ENCODE measurements at places on chromosomes 5 and 9.

GRCh38 chr9:78654324-78654723 lies 357.4 kb downstream of the PSAT1 start:
- no peak for DNase-seq

GRCh38 chr9:134419684-134420076 lies 93.4 kb downstream of the RXRA start:
- no peak for DNase-seq

DNA sequence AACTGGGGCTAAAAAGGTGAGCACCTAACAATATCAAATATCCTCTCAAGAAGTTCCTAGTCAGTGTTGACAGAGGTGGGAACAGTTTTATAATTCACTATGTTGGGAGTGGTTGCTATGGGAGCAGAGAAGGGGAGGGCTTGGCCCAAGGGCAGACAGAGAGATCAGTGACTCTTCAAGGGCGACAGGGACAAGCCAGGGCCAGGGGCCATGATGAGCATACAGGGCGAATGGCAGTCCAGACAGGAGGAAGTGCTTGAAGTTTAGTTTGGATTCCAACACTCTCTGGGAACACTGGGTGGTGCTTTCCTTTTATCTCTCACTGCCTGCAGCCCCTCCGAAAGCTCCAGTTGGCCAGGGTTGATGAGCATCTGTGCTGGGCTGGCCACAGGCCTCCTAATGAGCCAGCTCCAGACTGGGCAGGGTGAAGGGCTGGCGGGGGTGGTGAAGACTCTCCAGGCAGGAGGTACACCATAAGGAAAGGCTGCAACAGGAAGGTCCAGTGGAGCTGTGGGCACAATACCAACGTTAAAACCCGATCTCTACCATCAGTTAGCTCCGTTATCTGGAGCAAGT lies 111.3 kb downstream of the TMEM174 start:
- no peak for DNase-seq

DNA sequence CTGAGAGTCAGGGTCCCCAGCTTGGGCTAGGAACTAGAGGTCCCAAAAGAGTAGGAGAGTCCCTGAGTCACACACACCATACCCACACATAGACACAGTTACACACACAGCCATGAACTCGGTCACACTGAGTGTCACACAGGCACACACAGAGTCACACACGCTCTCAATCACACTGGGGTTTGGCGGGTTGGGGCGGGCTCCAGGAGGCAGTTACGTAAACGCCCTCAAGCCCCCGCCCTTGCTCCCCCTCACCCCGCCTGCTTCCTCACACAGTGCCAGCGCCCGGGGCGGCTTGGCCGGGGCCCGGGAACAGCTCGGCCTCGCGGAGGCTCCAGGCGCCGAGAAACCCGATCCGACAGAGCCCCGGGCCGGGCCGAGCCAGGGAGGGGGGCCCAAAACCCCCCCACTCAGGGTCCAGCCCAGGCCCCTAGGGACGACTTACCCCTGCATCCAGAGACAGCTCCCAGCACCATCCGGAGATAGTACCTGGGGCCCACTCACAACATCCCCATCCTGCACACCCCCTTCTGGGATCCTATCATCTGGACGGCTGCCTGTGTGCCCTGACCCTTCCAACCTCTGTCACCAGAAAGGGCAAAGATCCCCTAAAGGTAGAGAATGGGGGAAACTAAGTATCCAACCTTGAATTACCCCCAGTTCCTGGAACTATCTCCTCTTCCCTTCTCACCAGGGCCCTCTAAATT lies 3.5 kb upstream of the CNTFR start:
- no peak for DNase-seq

- DNase-seq = no peak
These were observed 50.5 kb upstream of the TNFSF15 start for GRCh38 chr9:114856215-114856941.

GRCh38 chr9:134161647-134162046 lies 2.7 kb downstream of the RNU6ATAC start:
- DNase-seq = no peak

GRCh38 chr5:151214614-151215545 lies 9.0 kb downstream of the CCDC69 start:
- no peak for DNase-seq

DNA sequence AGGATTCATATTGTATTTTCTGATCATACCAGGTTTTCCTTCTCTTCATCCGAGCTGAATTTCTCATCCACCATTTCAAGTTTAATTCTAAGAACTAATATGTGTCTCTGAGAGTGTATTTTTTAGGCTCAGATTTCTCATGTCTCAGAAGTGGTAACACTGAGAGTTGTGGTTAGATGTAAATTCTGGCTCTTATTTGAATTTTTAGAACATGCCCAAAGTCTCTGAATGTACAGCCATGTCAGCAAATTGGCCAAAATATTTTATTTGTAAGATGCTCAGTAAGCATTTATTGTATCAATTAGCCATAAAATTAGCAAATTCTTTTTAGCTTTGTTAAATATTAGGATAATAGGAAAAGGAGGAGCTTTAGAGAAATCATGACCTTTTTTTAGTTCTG lies 16.6 kb downstream of the SV2C start:
- no peak for DNase-seq

- DNase-seq = no peak
These were observed 64.9 kb upstream of the ECM2 start for GRCh38 chr9:92600462-92601261.

DNA sequence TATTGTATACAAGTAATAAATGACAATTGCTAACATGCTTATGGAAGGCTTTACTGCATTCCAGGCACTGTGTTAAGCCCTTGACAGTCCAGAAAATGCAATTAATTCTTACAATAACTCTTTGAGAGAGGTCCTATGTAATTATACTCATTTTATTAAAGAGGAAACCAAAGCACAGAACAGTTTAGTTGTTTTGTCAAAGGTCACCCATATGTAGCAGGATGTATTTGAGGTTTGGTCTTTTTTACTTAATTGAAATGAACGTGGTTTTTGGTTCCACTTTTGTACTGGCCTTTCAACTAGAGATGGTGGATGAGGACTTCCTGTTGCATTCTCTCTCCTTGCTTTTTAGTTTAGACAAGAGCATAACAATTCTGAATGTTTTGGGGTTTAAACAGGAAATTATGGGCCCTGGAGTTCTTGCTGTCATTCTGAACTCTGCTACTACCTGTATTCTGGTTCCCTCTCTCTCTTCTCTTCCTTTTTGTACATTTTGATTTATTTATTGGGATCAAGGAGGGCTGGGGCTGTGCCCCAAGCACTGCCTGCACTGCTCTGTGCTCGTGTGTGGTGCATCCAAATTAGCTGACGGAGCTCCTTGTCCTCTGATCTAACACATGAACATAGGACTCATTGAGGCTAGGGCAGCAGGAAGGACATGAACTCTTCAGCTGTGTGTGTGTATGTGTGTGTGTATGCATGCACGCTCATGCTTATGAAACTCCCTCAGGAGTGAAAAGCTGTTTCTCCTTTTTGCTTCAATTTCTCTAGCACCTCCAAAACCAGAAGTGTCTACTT lies 47.4 kb downstream of the SLC28A3 start:
- DNase-seq = no peak

DNA sequence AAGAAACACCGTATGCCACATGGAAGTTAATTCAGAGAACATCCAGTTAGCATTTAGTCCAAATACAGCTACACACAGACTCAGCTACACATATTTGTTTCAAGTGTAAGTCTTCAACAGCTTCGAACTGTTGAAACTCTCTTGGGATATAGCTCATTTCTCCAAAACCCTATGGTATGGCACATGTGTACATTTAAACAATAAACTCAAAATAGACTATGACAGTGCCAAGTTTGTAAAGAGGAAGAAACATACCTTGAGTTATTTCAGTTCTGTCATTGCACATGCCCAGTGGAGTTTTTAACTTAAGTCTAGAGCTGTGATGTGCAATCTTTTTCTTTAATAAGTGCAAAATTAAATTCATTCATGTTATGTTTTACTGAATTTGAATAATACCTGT lies 155.1 kb upstream of the RAI14 start:
- DNase-seq = no peak

GRCh38 chr5:94910721-94911120 lies 292.3 kb downstream of the SLF1 start:
- DNase-seq = no peak

GRCh38 chr9:108766626-108767161 lies 89.1 kb downstream of the ACTL7B start:
- no peak for DNase-seq

GRCh38 chr5:114360357-114360756 lies 1.5 kb upstream of the KCNN2 start:
- no peak for DNase-seq

DNA sequence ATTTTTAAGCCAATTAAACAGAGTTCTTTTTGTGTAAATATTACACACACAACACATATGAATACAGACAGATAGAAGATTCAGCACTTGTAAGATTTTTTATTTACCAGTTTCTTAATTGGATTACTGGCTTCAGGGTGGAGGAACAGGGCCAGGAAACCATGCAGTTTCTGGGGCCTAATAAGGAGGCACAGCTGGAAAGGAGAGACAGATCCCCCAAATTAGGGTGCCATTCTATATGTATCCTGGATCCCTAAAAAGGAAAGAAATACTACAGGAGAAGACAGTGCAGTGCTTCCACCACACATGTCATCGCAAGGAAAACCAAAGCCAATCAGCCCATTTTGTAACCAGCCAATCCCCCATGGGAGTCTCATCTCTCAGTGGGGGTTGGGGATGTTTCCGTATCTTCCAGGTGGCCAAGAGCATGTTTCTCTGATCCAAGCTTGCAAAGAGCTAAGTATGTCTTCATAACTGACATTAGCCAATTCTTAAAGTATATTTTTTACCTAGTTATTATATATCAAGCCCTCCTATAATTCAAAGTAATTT lies 15.8 kb upstream of the ABO start:
- DNase-seq = no peak

GRCh38 chr9:136079916-136080246 lies 15.2 kb downstream of the NACC2 start:
- DNase-seq = no peak

DNA sequence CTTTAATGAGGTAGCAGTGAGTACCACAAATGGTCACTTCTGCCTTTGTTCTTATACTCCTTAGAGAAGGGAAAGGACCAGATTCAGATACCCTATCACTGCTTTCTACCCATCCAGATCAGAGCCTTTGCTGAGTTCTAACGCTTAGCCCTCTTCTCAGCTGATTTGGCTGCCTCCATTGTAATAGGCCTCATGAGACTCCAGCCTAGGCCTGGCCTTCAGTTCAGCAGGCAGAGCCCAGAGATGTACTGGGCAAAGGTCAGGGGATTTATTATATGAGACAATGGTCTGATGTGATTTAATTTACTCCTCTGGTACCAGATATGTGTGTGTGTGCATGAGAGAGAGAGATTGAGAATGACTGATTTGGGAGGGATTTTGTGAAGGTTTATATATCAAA lies 124.7 kb downstream of the GHR start:
- DNase-seq = no peak

DNA sequence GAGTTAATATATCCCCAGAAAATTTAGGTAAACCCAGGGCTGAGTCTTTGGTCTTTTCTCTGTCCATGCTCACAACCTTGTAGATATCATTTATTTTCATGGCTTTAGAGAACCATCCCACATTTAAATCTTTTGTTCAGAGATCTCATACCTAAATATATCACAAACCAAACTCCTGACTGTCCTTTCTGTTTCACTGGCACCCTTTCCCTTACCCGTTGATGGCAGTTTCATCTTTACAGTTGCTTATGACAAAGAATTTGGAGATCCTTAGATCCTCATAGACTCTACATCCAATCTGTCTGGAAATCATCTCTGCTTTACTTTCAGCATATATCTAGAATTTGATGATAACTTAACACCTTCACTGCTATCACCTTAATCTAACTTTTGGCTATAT lies 19.2 kb downstream of the RNF180 start:
- DNase-seq = no peak

GRCh38 chr9:92010705-92011536 lies 60.9 kb upstream of the ROR2 start:
- no peak for DNase-seq

DNA sequence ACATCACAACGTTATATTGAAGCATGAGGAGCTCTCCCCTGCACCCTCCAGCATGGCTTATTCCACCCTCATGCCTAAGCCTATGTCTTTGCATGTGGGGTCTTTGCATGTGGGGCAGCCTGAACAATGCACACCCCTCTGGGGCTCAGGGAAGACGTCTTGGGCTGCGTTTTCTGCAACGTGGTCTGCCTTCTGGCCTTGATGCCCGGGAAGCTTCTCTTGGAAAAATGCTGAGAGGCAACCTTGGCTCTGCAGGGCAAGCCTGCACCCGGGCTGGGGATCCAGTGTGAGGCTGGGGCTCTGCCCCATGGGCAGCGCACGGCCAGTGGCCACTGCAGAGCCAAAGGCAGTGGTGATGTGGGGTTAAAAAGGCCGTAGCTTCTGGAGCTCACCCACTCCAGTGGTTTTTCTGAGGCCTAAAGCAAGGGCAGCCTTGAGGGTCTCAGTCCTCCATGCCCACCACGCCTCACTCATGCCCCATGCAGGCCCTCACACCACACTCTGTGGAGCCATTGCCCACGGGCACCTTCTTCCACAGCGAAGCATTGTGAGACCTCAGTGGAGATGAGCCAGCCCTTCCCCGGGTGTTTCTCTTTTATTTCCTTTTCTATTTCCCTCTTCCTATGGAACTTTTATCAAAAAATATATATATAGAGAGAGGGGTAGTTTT lies 112.2 kb downstream of the MRPL36 start:
- DNase-seq = no peak

DNA sequence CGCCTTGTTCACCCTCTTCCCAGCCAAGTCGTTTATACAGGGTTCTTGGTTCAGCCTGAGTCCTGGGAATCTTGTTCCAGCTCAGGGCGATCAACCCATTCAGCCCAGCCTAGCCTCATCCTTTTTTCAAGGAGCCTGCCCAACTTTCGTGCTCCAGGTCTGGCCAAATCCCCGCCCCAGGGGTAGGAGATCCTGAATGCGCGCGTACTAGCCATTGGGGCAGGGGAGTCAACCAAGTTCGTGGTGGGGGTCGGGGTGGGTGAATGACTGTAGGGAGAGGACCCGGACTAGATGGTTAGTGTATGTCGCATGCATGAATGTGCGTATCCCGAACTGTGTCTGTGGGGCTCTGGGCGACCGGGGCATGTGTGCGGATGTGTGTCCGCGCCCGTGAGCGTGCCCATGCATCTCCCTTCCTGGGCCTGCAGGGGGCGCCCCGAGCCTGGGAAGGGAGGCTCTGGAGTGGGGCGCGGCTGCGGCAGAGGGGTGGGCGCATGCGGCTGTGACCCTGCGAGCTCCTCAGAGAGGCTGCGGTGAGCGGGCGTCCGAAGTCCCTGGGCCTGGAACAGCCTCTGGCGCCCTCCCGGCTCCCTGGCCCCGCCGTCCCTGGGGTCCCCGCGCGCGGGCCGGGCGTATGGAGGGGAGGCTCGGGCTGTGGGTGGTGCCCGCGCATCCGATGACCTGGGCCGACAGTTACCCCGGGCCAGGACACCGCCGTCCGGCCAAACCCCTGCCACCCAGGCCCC lies 8.7 kb downstream of the CCL21 start:
- peak; percentile 74 for DNase-seq

DNA sequence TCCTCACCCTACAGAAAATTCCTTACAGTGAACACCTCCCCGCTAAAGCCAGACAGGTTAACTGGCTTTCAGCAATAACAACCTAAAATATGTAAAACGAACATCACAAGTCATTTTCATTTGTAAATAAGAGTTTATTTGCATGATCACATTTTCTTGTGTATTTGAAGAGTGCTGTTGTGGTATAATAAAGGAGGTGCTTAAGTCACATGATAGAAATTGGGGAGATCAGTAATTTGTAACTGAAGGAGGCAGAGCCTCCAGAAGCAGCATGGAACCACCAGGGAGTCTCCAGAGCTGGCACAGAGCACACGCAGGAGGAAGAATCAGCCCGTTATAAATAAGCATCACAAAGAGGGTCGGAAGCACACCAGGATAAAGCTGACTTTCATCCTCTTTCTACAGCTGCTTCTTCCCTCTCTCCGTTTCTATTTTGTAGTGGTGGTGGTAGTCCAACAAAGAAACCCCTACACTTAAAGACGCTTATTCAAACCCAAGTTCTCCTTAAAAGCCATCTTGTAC lies 210.6 kb downstream of the MAPKAP1 start:
- DNase-seq = no peak
